ENCODE measurements at places on chromosomes 7 and 10.

GRCh38 chr7:71754828-71755227 lies 622.9 kb downstream of the GALNT17 start:
- DNase-seq = no peak

DNA sequence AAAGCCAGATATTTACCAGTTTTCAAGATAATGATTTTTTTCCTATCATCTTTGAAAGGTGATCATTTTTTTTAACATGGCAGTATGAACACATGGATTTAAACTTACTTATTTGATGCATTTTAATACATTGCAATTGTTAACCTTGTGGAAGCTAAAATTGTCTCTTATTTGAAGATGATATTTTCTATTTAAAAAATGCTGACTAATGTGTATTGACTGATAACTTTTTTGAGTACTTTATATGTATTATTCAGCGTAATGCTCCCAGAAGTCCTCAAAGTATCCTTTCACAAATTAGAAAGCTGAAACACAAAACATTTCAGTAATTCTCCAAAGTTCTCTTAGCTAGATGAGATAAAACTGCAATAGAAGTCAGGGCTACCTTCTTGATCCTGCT lies 677.3 kb downstream of the NRG3 start:
- DNase-seq = no peak

GRCh38 chr10:118112543-118113125 lies 65.9 kb upstream of the RAB11FIP2 start:
- no peak for DNase-seq

DNA sequence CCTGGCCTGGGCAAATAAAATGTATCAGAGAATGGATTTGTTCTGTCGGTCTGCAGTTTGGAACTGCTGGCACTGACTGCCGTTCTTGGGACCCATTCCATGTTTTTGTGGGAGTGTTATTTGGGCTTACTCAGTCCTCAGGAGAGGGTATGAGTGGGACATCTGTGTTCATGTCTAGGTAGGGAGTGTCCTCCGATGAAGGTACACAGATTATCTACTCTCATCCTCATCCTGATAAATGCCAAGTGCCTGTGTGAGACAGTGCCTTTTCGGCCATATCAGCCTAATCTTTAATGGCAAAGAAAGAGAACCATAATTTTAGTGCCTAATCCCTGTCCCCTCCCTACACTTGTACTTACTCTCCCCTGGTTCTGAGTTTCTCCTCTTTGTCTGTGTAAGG lies 409.4 kb downstream of the REEP3 start:
- DNase-seq = peak; percentile 39

DNA sequence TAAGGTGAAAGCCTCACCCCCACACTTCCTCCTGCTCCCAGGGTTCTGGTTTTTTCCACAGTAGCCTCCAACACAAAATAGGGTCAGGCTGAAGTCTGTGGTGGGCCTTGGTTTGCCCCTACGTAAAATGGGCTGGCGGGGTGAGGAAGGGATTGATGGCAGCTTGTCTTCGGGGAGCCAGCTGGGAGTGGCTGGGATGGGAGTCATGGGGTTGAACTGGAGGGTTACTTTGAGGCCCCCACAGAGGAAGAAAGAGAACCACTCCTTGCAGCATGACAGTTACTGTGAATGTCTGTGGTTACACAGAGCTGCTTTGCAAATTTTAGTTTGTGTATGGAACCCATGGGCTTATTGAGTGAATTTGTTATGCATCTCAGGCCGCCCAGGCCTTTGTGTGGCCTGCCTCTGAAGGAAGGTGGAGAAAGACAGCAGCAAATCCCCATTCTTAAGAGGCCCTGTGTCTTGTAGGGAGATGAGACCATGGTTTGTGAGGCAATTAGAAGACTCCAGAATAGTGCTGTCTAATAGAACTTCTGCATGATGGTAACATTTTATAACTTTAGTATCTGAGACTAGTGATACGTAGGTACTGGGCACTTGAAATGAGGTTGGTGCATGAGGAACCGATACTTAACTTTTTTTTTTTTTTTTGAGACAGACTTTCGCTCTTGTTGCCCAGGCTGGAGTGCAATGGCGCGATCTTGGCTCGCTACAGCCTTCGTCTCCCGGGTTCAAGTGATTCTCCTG lies 8.1 kb downstream of the TRIM8 start:
- DNase-seq = no peak

DNA sequence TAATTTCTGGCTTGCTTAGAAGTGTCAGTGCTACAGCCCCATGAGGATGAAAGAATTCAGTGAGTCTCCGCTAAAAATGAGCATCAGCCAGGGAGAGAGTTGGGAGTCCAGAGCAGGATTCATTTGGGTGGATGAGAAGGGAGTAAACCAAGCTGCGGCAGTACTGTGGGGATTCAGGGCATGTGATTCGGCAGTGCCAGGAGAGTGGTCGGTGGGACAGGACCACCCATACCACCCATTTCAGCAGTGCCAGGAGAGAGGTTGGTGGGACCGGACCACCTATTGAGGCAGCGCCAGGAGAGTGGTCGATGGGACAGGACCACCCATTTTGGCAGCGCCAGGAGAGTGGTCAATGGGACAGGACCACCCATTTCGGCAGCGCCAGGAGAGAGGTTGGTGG lies 144.2 kb downstream of the CELF2 start:
- DNase-seq = no peak

GRCh38 chr7:128045766-128046165 lies 14.5 kb upstream of the LRRC4 start:
- DNase-seq = no peak

DNA sequence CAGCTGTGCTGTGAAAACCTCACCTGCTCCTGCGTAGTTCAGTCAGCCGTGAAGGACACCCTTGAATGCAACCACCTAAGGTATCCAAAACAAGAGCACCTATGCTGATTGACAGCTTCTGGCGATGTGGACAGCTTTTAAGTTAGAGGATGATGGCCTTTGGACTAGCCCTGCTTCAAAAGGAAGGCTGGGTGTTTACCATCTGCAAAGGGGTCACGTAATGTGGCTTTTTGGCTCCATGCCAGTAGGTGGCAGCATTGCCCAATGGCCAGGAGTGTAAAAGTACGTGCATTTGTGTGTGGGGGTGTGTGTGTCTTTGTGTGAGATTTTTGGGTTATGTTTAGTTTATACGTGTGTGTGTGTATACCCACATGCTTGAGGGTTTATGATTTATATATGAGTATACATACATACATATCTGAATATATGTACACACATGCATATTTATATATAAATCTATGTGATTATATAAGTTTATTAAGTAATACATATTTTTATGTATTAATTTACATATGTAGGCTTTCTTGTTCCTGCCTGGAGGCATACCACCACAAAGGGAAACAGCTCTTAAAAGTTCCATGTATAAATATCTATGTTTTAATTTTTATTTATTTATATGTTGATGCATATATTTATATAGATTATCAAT lies 236.3 kb upstream of the ANKRD30A start:
- peak; percentile 76 for DNase-seq

GRCh38 chr10:46528675-46529615 lies 27.5 kb downstream of the GPRIN2 start:
- DNase-seq = no peak

- DNase-seq = no peak
Observed at GRCh38 chr7:122584676-122585251, 114.2 kb downstream of the RNF133 start.

DNA sequence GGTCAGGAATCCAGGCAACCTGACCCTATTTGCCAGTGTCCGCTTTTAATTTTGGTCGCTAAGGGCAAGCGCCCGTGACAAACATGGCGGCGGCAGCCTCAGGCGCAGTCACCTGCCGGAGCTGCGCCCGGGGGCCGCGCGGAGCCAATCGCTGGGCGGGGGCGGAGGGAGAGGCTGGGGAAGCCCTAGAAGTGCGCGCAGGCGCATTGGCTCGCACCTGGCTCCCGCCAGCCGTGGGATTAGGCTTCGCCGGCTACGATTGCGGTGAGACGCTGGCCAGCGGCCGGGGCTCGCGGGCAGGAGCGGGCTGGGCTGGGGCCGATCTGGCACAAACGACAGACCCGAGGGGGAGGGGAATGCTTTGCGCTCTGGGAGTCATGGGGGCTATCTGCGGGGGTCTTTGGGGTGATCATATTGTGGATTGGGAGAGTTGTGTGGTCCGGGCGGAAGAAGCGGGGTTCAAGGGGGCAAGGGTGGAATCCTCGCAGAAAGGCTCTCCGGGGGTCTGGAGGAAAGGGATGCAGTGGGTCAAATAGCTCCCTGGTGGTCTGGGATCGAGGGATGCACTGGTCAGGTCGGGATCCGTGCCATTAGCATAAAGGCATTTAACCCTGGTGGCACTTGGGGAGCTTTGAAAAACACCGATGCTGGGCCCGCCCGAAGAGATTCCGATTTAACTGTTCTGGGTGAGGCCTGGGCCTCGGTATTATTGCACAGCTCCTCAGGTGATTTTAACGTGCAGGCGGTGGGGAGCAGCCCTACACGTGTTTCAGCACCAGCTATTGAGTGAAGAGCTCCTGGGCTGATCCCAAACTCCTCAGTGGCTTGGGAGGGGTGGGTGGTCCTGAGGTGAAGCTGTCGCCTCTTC lies 10.1 kb upstream of the C10orf95 start:
- peak; percentile 97 for DNase-seq

DNA sequence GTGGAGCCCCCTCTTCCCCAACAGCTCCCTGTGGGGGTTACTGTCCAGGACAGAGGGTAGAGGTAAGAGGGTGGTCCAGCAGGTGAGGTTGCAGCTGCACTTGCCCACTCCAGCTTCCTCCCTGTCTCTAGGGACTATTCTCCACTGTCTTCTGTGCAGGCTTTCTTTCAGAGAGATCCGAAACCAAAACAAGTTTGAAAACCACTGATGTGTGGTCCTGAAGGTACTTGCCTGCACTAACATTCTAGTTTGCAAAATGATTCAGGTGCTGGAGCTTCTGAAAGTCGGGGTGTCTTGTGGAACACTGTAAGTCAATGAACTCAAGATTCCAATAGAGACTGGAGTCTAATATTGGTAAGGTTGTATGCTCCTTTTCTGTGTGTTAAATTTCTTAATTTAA lies 63.1 kb downstream of the BLNK start:
- no peak for DNase-seq
